ENCODE measurements at places on chromosomes 3 and 15.

DNA sequence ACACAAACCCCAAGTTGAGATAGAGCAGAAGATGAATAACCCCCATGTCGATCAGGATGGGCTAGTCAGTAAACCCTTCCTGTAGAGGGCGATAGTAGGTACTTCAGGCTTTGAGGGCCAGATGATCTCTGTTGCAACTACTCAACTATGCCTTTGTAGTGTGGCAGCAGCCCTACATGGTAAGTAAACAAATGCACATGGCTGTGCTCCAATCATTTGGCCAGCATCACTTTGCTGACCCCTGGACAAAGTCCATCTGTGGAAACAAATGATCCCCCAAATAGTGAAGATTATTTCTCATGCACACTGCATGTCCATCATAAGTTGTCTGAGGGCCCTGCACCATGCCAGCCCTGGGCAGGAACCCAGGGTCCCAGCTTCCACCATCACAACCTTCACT lies 402.2 kb upstream of the PROK2 start:
- no peak for DNase-seq

DNA sequence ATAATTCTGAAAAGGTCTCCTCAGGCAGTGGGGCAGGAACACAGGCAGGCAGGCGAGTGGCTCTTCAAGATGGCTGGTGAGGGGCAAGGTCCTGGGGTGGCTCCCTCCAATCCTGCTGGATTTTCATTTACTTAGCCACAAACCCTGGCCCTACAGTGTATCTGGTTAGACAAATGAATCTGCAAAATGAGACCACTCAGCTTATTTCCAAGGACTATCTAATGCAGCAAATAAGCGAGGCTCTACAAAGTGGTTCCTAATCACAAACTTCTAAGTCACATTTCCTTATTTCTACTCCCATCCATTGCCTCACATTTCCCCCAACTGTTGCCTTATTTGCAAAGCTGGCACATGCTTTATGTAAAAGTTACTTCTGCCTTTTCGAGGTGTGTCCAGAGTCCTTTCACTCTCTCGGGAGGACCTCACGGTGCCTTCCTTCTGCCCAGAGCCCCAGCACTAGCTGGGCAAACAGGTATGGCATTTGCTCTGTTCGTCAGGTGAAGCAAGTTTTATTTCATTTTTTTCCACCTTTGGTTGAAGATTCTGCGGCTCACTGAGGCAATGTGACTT lies 40.5 kb downstream of the CCDC12 start:
- DNase-seq: no peak

DNA sequence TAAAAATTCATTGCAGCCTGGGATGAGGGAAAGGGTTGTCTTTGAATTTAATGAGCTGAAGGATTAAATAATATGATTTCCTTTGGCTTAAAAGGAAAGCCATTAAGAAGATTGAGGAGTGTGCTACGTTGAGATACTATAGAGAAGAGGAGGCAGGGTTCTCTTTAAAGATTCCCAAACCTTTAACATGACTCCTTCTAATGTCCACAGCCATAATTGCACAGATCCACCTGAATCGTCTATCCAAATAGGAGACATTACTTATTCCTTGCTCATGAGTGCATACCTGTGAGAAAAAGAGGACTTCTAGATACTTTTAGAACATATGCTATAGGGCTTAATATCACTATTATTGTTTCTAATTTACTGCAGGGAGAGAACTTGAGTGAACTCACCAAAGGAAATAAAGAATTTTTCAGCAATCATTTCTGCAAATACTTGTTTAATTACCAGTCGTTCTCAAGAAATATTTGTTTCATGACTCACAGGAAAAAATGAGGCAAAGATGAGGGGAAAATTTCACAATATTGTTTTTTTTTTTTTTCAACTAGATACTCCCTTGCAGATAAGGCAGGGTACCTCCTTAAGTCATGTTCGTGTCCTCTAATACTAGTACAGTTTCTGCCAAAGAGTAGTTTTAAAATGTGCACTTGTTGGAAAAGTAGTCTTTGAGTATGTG lies 8.9 kb upstream of the SUCNR1 start:
- peak; percentile 68 for DNase-seq

DNA sequence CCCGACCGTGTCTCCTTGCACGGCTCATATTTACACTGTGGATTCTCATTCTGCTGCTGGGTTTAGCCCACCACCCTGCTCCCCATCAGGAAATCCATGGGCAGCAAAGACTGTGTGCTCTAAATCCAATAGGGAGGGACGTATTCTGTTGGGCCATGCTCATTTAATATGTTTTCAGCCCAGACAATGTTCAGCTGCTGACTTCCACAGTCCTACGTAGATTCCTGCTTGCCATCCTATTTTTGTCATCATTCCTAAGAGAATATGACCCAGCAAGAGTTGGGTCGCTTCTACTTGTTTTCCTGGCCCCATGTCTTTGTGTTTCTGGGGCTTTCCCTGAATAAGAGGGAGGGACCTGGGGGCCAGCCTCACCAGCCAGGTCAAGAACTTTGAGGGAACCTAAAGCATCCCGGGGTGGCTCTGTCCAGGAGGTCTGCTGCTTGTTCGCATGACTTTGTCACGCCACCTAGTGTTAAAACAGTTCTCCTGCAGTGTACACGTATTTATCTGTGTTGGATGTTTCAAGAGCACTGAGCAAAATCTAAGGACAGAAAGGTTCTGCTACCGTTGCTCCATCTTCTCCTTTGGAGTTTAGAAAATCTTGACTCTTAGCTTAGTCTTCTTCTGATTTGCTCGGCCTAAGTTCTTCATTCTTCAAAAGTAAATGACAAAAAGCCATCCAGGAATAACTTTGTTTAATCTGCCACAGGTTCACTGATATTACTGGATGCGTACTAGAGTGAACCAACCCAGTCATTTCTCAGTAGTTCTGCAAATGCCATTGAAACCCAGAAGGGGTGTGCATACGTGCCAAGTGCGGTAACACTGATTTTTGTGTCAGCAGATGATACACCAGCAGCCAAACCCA lies 79.8 kb upstream of the NR2E3 start:
- DNase-seq: no peak

- no peak for DNase-seq
These were observed 93.1 kb upstream of the KBTBD8 start for GRCh38 chr3:66904831-66905493.

DNA sequence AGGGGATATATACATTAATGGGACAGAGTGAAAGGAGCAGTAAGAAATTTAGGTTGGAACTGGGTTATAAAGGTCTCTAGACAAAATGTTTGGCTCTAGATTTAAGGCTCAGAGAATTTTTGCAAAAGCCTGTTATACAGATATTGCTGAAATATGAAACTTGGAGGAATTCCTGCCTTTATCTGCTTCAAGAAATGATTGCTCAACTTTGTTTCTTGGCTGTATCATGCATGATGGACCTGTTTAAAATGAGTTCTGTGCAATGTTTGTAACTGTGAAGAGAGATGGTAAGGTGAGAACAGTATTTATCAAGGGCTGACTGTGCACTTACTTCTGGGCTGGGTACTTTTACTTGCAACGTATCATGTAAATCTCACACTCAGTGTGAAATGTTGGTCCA lies 3.3 kb downstream of the CRYBG3 start:
- DNase-seq: no peak

GRCh38 chr3:138939561-138940241 lies 7.2 kb downstream of the FOXL2 start:
- no peak for DNase-seq

Measured in non-pigmented ciliary epithelial cell (primary cell).